ENCODE measurements at places on chromosomes 3 and 15.

GRCh38 chr3:66326340-66326739 lies 105.5 kb downstream of the SLC25A26 start:
- DNase-seq, result no peak

- peak; percentile 42 for DNase-seq
These were observed 72.9 kb downstream of the CLASP2 start for GRCh38 chr3:33645060-33645647.

DNA sequence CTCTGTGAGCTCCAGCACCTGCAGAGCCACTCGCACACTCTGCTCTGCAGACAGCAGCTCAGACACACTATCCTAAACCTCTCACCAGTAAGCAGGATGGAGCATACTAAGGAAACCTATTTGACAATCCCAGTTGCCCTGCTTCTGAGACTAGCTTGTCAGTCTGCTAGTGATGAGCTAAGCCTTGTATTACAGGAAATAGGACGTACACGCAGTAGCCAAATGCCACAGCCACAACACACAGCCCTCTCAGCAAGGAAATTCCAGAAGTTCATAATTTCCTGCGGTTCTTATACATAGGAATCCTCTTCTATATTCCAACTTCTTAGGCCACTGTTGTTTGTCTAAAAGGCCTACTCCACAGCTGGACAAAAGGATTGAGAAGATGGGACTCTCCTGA lies 74.5 kb downstream of the MYLK start:
- DNase-seq, result no peak

- DNase-seq, result no peak
These were observed 41.8 kb downstream of the KCNH8 start for GRCh38 chr3:19190126-19190525.

GRCh38 chr3:197468866-197469382 lies 86.8 kb downstream of the BDH1 start:
- no peak for DNase-seq

DNA sequence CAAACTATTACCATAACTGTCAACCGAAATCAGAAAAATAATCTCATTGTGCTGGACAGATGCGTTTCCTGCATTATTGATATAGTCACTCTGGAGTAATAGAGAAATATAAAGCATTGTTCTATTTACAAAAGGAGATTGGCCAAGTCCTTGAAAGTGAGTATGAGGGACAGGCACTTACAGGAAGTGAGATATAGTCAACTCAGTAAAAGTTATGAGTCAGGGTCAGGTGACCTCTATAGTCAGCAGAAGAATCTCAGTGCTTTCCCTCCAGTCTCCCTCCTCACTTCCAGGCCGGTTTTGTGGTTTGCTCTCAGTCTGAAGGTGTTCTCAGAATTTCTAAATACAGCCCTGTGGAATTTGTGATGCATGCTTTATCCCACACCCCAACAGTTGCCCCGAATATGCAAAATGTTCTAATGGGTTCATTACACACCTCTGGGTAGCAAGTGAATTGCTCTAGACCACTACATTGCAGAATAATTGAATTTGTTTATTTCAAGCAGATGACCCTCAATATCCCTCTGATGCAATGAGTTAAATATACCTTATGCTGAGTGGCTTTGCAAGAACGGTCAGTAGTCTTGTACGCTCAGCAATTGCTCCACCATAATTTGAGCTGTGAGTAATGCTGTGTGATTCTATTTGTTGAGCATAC lies 787.7 kb downstream of the MCTP2 start:
- no peak for DNase-seq

DNA sequence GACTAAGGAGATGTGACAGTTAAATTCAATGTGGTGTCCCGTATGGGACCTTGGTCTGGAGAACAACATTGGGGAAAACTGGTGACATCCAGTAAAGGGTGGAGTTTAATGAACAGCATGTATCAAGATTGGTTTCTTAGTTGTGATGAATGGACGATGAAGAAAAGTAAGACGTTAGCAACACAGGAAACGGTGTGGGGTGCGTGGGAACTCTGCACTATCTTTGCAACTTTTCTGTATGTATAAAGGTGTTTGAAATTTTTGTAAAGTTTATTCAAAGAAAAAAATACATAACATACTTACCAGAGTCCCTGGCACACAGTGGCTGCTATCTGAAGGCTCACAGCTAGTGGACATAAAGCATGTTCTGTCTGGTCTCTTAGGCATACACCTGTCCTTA lies 6.1 kb upstream of the CCDC174 start:
- no peak for DNase-seq
